Glutamatergic neuron (in vitro differentiated cells): ENCODE measurements at places on chromosomes 7 and 10. TPM values are rescaled to one million over a fixed set of nuclear protein-coding genes. Genes with fewer than 3 reads are reported as not detected.

The GIMAP6 gene
- not detected for total RNA-seq

The HOXA6 gene
- total RNA-seq = not detected

The PLPP4 gene
- 2.6 TPM for total RNA-seq

The LIPF gene
- total RNA-seq = not detected

The GRID2IP gene
- total RNA-seq = 0.66 TPM

The NPSR1 gene
- not detected for total RNA-seq

The ZSCAN21 gene
- total RNA-seq = 26.3 TPM

The UNC5B gene
- 22.6 TPM for total RNA-seq

The CPN1 gene
- not detected for total RNA-seq

The ADAM22 gene
- total RNA-seq = 91.9 TPM
